Esophagus squamous epithelium (tissue), 5 donors: ENCODE measurements at places on chromosomes 12 and 14.

GRCh38 chr12:95213928-95214327 lies 3.3 kb downstream of the FGD6 start:
- no peak for DNase-seq

- DNase-seq, result no peak
Measured at GRCh38 chr12:92912052-92912451, 17.0 kb downstream of the EEA1 start.

DNA sequence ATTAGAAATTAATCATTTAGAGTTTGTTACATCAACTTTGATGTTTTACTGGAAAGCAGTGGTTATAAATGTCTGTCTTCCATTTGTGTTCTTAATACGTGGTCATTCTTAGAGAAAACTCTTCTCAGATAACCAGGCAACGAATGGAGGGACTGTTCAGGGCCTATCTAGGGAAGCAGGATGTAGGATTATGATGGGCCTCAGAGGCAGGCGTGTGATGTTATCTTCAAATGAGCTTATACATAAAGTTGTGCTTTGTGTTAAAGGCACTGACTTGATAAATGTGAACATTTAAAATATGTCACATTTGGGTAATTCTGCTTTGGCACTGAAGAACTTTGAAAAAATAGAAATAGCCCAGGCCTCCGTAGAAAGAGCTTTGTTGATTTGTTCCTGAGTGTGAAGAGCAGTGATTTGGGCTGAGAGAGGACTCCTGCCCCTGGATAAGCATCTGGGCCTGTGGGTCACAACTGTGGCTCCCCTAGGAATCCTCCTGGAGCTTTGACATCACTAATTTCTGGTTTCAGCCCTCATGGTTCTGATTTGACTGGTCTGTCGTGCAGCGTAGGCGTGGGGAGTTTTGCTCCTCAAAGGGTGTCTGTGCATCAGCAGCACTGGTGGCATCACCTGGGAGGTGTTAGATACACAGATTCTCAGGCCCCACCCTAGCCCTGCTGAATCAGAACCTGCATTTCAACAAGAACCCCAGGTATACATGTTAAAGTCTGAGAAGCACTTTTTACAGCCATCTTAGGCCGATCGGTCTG lies 55.4 kb downstream of the SAMD4A start:
- DNase-seq, result no peak

- no peak for DNase-seq
Measured at GRCh38 chr14:45120096-45120495, 14.2 kb downstream of the FKBP3 start.

- DNase-seq, result no peak
Measured at GRCh38 chr14:103292426-103293374, 41.3 kb upstream of the EIF5 start.

DNA sequence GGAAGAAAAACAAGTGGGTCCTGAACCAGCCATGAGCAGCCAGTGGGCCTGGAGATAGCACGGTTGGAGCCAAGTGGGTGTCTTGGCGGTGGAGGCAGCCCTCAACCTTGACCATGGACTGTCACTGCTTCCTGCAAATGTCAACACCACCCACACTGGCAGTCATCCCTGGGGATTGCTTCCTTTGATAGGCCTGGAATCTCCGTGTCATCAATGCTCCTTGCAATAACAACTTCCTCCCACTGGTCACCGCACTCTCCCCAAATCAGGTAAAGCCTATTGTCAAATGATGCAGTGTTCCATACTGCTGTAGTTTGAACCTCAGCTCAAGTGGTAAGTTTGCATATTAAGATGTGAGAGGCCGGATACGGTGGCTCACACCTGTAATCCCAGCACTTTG lies 129.1 kb downstream of the NTF3 start:
- no peak for DNase-seq
